Upper lobe of left lung (tissue), 6 donors: ENCODE measurements at places on chromosomes 6 and 20.
A peak's percentile ranks its signal among the peaks of the same experiment; 100 is the strongest.

- DNase-seq, result no peak
Observed at GRCh38 chr6:71114986-71115385, 158.1 kb upstream of the B3GAT2 start.

- DNase-seq, result no peak
Observed at GRCh38 chr6:27672113-27672799, 199.4 kb upstream of the ZNF184 start.

GRCh38 chr6:28769626-28770402 is 154.0 kb downstream of the TRIM27 start:
- DNase-seq, result no peak

- DNase-seq, result no peak
Observed at GRCh38 chr6:90131125-90131524, 165.5 kb downstream of the BACH2 start.

GRCh38 chr20:43894491-43894890 is 20.2 kb upstream of the TOX2 start:
- DNase-seq, result no peak

GRCh38 chr6:20409427-20409971 is 7.8 kb downstream of the E2F3 start:
- no peak for DNase-seq

DNA sequence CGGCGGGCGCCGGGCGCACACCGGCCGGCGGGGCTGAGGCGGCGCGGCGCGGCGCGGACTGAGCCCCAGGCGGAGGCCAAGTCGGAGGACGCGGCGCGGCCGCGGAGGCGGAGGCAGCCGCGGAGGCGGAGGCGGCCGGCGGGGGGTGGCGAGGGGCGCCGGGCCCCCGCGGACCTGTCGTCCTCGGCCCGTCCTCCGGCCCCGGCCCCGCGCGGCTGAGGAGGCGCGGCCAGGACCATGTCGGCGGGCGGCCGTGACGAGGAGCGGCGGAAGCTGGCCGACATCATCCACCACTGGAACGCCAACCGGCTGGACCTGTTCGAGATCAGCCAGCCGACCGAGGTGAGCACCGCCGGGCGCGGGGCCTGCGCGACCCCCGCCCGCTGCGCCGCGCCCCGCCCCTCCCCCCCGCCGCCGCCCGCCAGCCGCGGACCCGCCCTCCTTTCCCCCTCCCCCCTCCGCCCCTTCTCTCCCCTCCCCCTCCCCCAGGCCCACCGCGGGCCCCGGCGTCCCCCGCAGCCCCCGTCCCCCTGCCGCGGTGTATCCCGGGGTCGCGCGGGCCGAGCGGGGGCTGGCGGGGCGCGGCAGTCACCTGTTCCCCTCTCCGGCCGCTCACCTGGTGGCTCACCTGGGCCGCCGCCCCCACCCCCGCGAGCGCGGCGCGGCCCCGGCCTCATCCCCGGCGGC is at the start of gene AFDN:
Gene AFDN, plus strand, starts transcription at position 16 of the 687 bp plus-strand sequence. Its CDS starts 222 bp downstream, at position 238.
- no peak for DNase-seq

DNA sequence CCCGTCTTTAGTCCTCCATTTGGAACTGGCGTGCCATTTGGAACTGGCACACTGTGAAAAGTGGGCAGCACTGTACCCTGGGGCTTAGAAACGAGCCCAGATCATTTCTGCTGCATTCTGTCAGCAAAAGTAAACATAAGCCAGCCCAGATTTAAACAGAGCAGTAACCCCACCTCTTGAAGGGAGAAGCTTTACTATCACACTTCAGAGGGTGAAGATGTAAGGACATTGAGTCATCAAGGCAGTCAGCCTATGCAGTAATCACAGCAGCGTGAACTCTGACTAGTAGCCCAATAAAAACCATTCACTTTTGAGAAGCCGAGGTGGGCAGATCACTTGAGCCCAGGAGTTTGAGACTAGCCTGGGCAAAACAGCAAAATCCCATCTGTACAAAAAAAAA is 216.9 kb downstream of the EYA2 start:
- DNase-seq, result no peak

DNA sequence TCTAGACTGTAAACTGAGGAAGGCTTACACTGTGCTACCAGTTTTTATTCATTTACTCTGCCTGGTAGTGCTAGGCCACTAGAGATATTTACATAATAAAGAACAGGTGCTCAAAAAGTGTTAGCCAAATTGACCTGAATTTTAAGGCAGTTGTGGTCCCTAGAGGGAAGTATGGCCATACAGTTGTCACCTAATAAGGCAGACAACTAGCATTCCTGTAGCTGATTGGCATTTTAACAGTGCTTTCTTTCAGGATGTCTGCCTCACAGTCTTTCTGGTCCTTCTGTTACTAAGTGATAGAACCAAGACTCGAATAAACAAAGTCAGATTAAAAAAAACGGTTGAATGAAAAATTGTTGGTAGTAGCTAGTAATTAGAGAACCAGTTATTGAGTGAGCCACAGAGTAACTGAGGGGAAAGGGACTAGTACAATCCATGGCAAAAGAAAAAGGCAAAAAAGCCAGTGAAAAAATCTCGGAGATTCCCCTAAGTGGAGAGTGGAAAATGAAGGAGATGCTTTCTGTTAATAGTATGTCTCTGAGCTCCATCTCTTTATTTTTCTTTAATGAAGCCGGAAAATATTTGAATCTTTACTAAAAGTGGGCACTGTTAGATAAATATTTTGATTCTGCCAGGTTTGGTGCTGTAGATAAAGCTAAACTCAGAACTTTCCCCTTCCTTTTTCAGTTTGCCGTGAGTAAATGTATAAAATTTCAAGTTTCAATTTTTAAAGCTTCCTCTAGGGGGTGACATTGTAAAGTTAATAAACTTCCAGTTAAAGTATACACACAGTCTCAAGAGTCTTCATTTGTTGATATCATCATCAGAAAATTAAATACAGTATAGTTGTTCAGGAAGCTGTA is 9.1 kb downstream of the VTA1 start:
- DNase-seq, result no peak

DNA sequence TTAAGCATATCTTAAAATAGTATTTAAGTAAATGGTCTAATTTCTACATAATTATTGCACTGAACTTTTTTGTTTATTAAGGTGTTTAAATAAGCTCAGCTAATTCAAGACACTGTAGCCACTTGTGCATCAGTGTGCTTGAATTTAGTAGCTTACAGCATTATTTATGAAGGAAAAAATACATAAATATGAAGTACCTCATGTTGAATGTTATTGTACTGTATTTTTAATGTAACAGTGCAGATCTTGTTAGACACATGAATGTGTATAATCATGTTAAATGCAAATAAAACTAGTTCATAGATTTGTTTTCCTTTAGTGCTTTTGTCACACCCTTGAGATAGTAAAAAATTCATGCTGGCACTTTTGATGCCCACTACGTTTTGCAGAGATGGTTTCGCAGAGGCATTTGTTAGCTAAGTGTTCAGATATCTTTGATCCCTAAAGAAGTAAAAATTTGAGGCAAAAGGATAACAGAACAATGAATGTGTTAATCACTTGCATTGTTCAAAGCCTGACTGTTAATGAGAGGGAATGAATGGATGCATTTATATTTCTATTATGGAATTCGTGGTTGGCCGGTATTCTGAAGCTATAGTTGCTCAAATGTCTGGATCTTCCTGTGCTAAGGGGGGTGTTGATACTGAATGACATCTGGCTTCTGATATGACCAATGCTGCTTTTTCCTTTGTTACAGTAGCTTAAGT is 8.8 kb downstream of the BTBD3 start:
- DNase-seq, result no peak

DNA sequence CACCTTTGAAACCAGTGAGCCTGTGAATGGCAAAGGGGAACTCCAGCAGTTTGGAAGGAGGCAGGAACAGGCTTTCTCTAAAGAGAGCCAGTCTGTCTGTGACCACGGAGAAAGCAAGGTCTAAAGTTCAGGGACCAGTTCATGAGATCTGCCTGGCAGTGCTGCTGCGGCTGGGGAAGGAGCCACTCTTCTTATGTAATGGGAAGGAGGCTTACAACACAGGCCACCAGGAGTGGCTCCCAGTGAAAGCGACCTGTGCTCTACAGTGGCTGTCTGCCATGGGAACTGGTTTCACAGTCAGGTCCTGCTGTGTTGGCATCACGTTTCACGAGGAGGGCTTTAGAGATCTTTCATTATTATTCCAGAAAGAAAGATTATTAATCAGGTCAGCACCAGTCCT is 291.9 kb upstream of the PRDM1 start:
- DNase-seq, result peak; percentile 82

GRCh38 chr20:10319855-10320254 is 101.2 kb downstream of the SNAP25 start:
- DNase-seq, result no peak

GRCh38 chr20:51856432-51856831 is 54.1 kb upstream of the SALL4 start:
- no peak for DNase-seq

DNA sequence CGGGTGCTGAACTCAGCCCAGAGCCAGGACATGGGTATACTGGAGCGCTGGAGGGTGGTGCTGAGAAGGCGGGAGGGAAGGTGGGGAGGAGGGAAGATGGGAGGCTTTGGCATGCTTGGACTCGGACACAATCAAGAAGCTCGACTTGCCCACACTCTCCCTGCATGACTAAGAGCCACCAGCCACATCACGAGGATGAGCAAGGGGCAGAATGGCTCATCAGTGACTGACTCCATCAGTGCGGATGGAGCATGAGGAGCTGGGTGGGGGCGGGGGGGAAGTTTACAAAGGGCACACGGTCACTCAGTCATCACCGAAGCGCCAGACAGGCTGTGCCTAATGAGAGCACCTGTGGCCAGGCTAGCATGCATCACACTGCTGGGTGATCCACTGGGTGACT is 222.8 kb downstream of the KIF16B start:
- DNase-seq, result no peak

- no peak for DNase-seq
Observed at GRCh38 chr6:19665613-19665909, 171.6 kb upstream of the ID4 start.

DNA sequence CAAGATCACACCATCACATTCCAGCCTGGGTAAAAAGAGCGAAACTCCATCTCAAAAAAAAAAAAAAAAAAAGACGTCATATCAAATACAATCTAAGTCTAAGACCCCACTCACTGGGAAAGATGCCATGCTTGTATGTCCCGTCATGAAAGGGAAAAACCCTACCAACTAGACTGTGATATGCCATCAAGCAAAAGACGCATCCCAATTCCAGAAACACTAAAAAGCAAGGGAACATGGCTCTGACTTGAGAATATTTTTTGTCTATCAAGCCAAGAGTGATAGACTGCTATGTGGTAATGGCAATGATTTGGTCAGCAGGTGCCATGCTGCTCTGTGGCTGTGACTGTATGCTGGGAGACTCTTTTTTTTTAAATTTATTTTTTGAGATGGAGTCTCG is 23.0 kb downstream of the LAMA5 start:
- no peak for DNase-seq

DNA sequence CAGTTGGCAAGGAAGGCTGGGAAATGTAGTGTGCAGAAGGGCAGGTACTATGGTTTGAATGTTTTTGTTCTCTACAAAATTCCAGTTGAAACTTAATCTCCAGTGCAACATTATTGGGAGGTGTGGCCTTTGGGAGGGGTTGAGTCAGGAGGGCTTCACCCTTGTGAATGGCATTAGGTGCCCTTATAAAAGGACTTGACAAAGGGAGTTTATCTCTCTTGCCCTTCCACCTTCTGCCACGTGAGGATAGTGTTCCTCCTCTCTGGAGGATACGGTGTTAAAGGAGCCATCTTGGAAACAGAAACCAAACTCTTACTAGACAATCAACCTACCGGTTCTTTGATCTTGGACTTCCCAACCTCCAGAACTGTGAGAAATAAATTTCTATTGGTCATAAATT is 82.2 kb upstream of the LRFN2 start:
- no peak for DNase-seq

DNA sequence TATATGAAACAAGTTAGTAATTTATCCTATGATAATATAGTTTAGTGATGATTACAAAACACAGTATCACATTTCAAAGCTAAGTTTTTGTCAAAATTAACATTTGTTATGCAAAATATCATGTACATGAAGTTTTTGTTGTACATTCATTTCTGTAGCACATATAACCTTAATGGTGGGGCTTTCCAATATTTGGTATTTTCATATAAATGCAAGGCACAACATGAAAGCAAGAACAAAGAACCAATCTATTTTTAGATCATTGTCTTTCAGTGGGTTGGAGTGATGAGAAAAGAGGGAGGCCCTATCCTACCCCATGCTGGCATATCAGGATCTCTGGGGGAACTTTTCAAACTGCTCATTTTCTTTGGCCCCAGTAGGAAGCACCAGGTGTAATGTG is 53.4 kb downstream of the FAM83B start:
- DNase-seq, result no peak

GRCh38 chr6:31352310-31352682 is 4.7 kb downstream of the HLA-B start:
- no peak for DNase-seq

DNA sequence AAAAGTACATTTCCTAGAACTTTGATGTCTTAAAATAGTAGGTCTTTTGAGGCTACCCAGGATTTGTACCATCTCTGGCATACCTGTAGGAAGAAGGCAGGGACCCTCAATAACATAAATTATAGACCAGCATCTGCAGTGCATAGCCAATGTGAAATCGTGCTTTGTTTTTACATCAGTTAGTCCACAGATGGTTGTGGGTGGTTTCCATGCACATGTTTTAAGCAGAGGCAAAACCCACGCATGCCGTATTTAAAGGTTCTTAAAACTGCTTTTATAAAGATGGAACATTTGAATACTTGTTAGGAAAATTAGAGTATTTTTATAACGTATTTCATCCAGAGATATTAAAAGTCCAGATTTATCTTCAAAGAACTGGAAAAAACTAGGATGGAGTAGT is 66.3 kb downstream of the SH3BGRL2 start:
- DNase-seq, result no peak

DNA sequence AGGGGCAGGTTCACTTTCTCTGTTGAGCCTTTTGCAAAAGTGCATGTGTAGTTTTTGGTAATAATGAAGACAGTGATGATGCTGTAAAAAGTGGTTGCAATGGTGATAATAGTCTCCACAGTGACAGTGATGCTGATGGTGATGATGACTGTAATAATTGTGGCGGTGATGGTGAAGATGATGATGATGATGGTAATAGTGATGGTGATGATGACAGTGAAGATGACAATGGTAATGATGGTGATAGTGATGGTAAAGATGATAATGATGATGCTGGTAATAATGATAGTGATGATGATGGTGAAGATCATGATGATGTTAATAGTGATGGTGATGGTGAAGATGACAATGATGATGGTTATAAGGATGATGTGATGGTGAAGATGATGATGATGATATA is 67.7 kb upstream of the LRFN2 start:
- no peak for DNase-seq
